ENCODE measurements at places on chromosomes 6 and 20.

- no peak for DNase-seq
Observed at GRCh38 chr6:143110996-143111395, 50.3 kb downstream of the AIG1 start.

GRCh38 chr6:25717866-25718740, 36.4 kb upstream of the SLC17A4 start:
- no peak for DNase-seq

DNA sequence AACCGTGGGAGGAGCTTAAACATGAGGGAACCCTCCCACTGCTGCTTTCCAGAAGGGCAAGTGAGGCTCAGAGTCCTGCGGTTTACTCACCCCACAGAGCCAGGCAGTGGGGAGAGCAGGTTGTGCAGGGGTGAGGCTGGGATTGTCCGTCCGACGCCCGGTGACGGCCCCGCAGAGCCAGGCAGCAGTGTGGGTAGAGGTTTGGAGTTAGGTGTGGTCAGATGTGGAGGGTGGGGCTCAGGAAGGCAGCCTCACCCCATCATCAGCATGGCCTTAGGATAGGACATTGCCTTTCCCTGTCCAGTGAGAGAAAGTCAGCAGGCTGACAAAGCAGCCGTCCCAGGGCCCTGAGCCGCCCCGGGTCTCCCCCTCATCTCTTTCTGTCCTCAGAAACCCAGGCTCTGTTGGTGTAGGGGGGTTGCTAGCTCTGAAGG, 234.6 kb downstream of the DLL1 start:
- DNase-seq = no peak

DNA sequence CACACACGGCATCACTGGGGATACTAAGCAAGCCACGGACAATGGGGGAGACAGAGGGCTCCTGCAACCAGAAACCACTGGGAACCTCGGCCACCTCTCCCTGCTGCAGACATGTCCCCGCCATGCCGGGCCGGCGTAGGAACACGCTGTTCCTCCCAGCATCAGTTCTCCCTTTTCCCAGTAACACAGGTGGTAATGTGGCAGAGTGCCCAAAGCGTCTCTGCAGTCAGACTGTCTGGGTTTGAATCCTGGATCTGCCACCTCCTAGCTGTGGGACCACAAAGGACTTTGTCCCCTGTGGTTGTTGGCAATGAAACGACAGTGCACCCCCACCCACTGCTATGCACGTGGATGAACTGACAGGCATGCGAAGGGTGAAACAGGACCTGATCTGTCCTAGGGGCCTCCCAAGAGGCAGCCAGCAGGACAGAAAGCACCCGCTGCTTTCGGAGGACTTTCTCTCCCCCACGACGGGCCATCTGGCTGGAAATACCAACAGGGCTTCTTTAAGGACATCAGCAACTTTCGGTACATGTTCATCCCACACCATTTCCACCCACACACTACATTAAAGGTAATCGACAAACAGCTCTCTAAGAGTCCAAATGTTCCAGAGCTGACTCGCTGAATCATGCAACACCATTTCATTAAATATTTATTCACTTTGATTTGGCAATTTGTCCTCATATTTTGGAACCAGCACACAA, 74.1 kb downstream of the SULF2 start:
- no peak for DNase-seq

GRCh38 chr6:14060971-14061370, 56.6 kb upstream of the CD83 start:
- DNase-seq = no peak

DNA sequence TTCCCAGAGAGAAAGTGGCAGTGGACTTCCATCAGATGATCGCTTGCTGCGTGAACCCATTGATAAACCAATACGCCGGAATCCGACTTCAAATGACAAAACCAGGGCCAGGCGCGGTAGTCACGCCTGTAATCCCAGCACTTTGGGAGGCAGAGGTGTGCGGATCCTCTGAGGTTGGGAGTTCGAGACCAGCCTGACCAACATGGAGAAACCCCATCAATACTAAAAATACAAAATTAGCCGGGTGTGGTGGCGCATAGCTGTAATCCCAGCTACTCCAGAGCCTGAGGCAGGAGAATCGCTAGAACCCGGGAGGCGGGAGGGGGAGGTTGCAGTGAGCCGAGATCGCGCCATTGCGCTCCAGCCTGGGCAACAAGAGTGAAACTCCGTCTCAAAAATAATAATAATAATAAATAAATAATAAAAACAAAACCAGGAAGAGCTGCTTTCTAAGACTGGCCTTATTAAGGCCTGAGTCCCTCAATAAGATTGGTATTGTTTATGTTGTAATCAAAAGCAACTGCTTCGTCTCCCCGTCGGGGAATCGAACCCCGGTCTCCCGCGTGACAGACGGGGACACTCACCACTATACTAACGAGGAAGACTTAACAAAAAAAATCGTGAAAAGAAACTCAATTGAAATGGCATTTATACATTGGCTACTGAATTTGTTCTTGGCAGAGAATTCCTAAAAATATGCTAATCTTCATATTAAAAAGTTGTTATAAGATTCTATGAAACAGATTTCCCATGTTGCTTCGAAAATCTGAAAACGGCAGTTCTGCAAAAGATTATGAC, 110.2 kb upstream of the ZNF184 start:
- no peak for DNase-seq

GRCh38 chr6:35594503-35595186, 81.9 kb upstream of the TULP1 start:
- no peak for DNase-seq

- no peak for DNase-seq
Observed at GRCh38 chr6:66508433-66508832, 801.4 kb upstream of the EYS start.

DNA sequence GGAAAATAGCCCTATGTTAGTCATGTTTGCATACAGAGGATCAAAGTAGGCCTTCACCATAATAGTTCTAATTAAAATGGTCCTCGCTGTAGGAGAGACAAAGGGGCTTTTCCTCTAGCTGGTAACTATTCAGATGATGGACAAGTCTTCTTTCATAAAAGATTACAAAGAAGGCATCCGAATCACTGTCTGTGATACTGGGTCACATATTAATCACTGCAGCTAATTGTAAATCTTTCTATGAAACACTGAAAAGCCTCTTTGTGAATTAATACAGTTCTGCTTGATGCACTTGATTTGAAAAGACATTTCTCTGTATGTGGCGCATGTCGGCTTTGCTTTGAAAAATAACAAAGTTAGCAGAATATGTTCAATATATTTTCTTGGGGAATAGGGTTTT, 520.8 kb downstream of the KIF16B start:
- no peak for DNase-seq

Measured in GM12891 (cell line).